ENCODE measurements at places on chromosomes 5 and 9.
A peak's percentile ranks its signal among the peaks of the same experiment; 100 is the strongest.

DNA sequence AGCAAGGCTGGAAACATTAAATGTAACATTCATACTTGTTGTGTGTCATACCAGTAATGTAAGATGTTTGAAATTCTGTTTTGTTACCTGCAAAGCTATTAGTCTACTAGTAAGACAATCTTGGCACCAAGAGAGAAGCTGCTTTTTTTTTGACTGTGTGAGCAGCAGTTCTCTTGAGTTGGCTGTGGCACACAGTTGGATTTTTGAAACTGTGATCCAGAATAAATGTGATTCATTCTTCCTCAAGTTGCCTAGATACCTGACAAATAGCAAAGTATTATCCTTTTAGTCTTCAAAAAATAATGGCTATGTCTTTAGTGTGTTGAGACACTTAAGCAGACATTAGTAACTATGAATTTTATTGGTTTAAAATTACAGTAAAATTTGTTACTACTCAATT lies 57.2 kb upstream of the HAPLN1 start:
- DNase-seq: peak; percentile 23

- DNase-seq: no peak
Measured at GRCh38 chr9:117747386-117747970, 43.3 kb downstream of the TLR4 start.

DNA sequence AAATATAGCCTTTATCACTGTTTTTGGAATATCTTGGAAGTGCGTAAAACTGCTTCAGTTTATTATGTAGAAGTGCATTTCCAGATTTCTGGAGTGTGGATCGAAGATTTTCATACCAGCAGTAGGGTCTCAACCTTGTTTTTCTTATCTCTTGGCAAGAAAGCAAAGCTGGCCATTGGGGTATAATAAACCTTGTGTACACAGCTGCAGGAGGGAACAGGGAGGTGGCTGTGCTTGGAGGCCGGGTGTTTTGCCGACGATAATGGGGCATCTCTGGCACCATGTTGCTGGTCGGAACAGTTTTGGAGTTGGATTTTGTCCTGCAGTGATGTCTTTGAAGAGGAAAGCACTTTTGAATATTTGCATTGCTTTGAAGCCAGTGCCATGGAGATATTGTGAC lies 308.8 kb upstream of the DMRT1 start:
- DNase-seq: no peak

GRCh38 chr5:170691657-170692056 lies 91.9 kb upstream of the GABRP start:
- no peak for DNase-seq

DNA sequence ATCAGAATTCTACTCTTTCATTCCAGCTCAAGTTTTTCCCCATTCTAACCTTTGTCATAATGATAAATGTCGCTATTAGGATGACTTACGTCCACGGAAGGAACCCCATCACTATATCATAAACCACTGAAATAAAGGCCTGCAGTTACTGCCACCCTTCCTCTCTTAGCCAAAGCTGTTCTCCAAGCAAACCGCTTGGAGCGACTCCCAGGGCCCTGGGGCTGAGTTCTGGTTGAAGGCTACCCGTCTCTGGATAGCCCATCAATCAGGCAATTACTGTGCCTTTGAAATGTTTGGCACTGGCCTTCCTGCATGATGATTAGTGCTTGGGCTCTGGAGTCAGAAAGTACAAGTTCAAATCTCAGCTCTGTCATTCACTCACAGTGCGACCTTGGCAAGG lies 386.0 kb downstream of the SPOCK1 start:
- no peak for DNase-seq

GRCh38 chr9:20244271-20244670 lies 378.0 kb downstream of the MLLT3 start:
- DNase-seq: no peak

- DNase-seq: no peak
Measured at GRCh38 chr9:109599711-109600110, 101.6 kb upstream of the PTPN3 start.

DNA sequence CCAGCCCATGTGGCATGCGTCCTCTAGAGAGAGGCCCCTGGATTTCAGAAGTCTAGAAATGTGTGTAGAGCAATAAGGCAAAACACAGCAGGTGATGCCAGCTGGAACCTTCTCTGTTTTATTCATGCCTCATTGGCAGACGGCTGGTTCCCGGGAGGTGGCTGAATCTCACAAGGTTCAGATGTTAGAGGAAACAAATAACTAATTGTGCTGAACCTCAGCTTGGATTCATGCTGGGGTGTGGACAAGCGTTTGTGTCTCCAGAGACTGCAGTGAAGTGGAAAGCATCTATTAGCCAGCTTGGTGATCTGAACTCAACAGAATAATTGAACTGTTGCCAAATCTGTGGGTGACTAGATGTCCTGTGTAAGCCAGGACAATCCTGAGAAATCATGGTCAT lies 131.1 kb upstream of the NR4A3 start:
- no peak for DNase-seq

GRCh38 chr5:44246986-44247385 lies 142.2 kb downstream of the FGF10 start:
- no peak for DNase-seq

DNA sequence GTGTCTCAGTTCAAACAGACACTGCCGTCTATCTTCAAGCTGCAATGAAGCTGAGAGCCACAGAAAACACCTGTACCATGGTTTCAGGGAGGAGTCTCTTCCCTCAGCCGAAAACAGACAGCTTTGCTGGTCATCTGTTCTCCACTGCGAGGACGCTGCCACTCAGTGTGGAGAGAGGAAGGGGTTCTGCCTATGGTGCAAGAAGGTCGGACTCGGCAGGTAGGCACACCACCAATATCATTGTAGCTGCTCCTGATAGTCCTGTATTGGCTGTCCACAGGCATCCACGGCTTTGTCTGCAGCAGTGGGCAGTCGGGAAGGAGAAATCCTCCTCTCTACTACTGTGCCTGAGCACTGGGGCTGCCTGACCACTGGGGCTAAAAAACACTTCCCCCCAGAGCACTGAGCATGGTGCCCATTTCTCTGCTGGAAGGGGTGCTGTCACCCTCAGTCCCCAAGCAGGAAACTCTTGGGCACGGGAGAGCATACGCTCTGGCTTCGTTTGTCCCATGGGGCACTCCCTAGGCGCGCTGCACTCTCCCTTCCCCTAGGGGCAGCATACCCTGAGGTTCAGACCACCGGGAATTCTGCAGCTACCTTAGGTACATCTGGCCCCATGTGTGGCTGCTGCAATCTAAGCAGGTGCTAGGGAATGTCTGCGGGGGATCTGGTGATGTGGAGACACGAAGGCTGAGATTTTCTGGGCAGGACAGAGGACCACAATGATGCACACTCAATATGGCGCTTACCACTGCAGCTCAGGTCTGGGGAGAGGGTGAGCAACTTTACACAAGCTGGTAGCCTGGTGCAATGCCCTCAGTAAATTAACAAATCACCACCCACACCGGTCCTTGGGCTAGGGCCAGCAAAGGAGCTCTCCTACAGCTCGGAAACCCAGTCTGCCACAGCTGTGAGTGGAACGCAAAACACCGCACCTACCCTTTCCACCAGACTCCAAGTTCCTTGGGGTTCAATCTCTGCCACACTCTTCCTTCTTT lies 880.9 kb upstream of the SEMA6A start:
- no peak for DNase-seq

DNA sequence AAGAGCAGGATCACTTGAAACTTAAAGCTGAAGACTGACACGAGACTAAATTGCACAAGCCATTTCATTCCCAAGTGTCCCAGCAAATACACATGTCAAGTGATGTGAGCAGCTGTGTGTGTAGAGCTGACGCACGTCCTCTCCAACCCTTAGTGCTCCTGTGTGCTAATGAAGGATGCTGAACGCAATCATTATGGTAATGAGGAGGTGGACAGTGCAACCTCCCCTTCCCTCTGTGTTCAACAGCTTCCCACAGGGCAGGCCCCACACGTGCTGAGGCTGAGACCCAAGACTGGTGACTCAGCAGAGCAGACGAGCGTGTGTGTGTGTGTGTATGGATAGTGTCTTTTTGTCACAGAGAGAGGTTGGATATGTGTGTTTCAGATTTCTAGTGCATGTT lies 702.1 kb downstream of the SEMA5A start:
- peak; percentile 62 for DNase-seq

- peak; percentile 61 for DNase-seq
Measured at GRCh38 chr9:115939065-115939765, 214.4 kb upstream of the PAPPA start.

- DNase-seq: peak; percentile 98
Measured at GRCh38 chr5:82387001-82387818, 109.1 kb upstream of the RPS23 start.

DNA sequence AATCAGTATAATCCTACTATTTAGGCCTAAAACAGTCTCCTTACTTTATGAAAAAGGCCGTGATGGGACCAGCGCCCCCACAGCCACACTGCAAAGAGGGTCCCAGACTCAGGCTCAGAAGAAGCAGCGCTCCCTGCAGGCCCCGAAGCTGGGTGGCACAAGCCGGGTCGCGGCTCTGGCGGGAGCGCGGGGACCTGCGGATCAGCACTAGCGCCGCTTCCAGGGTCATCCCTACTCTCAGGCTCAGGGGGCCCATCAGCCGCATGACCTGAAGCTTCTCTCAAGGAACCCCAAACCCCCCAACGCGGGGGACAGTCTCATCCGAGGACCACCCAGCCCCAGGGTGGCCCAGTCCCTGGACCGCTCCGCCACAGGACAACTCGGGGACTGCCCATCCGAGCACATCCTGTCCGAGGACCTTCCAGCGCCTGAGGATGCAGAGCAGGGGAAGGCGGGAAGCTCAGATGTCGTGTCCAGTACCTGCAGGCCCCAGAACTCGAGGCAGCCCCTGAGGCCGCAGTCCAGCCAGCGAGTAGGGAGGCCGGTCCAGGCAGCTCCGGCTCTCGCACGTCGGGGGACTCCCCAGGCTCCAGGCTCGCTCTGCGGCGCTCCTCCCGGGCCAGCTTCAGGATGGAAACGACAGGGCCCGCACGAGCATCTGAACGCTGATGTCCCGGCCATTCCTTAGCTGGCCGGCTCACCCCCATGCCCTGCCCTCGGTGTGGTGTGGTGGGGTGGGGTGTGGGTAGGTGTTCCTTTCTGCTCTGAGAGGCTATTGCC lies 32.4 kb upstream of the CDK20 start:
- DNase-seq: no peak

DNA sequence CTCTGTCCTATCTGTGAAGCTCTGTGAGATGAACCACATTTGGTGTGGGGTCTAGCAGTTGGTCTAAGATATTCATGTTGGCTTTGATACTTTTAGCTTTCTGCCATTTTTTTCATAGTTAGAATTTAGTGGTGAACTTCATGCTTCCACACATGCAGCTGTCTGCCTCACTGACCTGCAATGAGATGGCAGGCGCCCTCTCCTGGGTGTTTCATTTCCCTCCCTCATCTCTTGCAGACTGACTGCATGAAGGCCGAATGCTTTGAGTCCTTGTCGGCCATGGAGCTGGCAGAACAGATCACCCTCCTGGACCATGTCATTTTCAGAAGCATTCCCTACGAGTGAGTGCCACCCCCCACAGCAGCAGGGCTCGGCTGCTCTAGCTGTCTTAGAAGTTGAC lies 26.1 kb upstream of the CKMT2 start:
- peak; percentile 18 for DNase-seq

- peak; percentile 88 for DNase-seq
Measured at GRCh38 chr5:106521701-106522100, 1149.0 kb downstream of the EFNA5 start.

DNA sequence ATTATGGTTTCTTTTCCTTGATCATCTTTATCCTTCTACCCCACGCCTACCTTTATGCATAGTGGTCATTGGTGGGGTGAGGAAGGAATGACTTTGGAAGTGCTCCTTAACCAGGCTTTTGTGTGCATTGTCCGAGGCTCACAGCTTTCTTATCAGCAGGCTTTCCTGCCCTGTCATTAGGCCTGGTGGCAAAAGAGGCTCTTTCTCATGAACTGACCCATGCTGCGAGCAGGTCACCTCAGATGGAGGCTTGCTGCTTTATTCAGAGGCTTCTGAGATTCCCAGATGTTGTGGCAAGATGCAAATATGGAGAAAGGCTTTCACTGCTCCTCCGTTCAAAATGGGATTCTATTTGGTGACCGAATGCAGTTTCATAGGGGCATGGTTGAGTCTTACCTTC lies 57.4 kb upstream of the DMRTA1 start:
- DNase-seq: no peak

- no peak for DNase-seq
Measured at GRCh38 chr9:88391236-88391635, 3.0 kb downstream of the SPIN1 start.

DNA sequence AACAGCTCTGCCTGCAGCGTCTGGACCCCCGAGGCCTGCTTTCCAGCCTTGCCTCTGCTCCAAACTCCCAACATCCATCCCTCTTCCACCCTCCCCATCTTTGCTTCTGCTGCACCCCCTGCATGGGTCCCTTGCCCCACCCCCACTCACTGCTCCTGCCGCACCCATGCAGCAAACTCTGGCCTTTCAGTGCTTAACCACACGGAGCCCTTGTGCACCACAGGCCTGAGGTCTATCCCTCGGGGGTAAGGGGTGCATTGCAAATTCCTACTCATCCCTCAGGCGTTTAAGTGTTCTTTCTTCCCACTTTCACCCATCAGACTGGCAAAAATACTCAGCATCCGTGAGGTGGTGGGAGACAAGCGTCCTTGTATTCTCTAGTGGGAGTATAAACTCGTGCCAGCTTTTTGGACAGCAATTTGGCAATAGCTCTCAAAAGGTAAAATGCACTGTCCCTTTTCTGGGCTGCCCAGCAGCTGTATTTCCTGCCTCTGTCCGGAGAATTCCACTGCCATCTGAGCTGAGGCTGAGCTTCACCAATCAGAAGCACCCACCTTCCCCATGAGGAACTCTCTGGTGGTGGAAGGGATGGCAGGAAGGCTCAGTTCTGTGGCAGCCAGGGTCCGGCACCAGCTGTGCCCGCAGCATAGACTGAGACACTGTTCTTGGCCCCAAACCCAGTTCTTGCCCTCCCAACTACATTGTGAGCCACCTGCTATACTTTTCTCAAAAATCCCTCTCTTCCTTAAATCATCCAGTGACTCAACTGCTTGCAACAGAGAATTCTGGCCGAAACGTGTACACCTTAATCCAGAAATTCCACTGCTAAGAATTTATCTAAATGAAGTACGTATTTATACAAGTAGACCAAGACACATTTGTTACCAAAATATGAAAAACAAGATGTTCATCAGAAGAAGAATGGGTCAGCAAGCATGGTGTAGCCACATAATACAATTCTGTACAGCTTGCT lies 15.0 kb downstream of the PSMB7 start:
- DNase-seq: no peak

GRCh38 chr5:121158451-121158850 lies 693.2 kb upstream of the FTMT start:
- no peak for DNase-seq

DNA sequence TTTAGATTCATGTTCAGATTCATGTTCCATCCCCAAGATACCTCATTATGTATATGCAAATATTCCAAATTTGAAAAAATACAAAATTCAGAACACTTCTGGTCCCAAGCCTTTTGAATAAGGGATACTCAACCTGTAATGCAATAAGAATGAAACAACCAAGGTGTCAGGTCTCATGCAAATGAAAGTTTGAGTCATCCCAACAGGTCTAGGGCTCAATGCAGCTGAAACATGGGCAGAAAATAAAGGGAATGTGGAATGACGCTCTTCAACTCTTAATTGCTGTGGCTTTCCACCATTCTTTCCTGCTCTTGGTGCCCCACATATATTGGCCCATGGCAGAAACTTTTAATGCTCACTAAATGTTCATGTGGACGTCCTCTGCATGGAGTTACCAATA lies 107.3 kb upstream of the DAPK1 start:
- no peak for DNase-seq

Data from brain microvascular endothelial cell (primary cell).